MM.1S (cell line): ENCODE measurements at places on chromosomes 16 and 17.

DNA sequence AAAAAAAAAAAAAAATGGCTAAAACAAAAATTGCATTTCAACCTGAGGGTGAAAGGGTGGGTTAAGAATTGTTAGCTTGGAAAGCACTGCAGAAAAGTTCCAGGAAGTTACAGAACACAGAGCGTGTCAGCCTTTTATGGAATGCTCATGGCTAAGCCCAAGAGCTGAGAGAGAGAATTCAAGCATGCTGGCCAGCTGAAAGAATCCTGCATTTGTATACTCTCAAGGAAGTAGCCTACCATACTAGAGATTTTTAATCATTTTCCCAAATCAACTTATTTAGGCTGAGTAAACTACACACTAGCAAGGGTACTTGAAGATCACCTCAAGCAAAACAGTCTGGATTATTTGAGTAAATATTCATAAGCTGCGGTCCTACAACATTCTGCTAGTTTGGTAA, 153.9 kb downstream of the KCNJ2 start:
- DNase-seq: no peak

GRCh38 chr17:12342609-12343435, 322.1 kb downstream of the MAP2K4 start:
- DNase-seq: no peak

DNA sequence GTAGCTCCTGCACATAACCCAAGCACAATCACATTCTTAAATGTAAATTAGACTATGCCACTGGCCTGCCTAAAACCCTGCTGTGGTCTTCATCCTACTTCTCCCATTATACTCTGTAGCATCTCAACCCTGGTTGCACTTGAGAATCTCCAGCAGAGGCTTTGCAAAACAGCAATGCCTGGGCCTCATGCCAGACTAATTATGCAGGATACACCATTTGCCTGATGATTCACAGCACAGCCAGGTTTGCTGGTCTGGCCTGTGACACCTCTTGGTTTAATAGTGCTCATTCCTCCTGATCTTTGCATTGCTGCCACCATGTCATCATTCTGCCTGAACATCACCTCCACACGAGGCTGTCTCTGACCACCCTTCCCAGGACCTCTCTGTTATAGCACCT, 491.9 kb upstream of the TOM1L1 start:
- no peak for DNase-seq

GRCh38 chr17:39551879-39552278, 55.8 kb downstream of the NEUROD2 start:
- DNase-seq: no peak

GRCh38 chr17:79046916-79047280, 22.9 kb downstream of the C1QTNF1 start:
- no peak for DNase-seq
